ENCODE measurements at places on chromosomes 7 and 10. TPM values are rescaled to one million over a fixed set of nuclear protein-coding genes. Genes with fewer than 3 reads are reported as not detected.

The TRPV5 gene
- not detected for total RNA-seq

The STEAP1 gene
- total RNA-seq: 17.0 TPM

The RINT1 gene
- 12.6 TPM for total RNA-seq

The LAMB4 gene
- 0.19 TPM for total RNA-seq

The RASA4B gene
- total RNA-seq: 0.70 TPM

The TUBB8 gene
- 0.15 TPM for total RNA-seq

The AASS gene
- 0.12 TPM for total RNA-seq

The ZNF107 gene
- total RNA-seq: 3.9 TPM

The MPP7 gene
- 0.09 TPM for total RNA-seq

The CYP2C19 gene
- not detected for total RNA-seq

The PNLIPRP1 gene
- total RNA-seq: not detected

The TMEM140 gene
- 0.64 TPM for total RNA-seq

The ARHGEF35 gene
- total RNA-seq: 0.68 TPM

The APBB1IP gene
- 5.0 TPM for total RNA-seq

The NMT2 gene
- total RNA-seq: 23.5 TPM

The KRIT1 gene
- total RNA-seq: 29.3 TPM

The OR2A5 gene
- not detected for total RNA-seq

The HOGA1 gene
- total RNA-seq: 2.3 TPM

The OR13A1 gene
- not detected for total RNA-seq

The PRXL2A gene
- total RNA-seq: 44.8 TPM

The SORBS1 gene
- 0.38 TPM for total RNA-seq

The TRIL gene
- not detected for total RNA-seq

The KIAA1217 gene
- 1.0 TPM for total RNA-seq

The CPN1 gene
- 0.19 TPM for total RNA-seq

The ZNF32 gene
- 12.4 TPM for total RNA-seq

The TUBAL3 gene
- total RNA-seq: 0.24 TPM

The TDRD1 gene
- not detected for total RNA-seq

The YAE1 gene
- 18.2 TPM for total RNA-seq

The GSAP gene
- total RNA-seq: 2.3 TPM

The UTF1 gene
- total RNA-seq: not detected

The GPRIN2 gene
- 33.0 TPM for total RNA-seq

The FAM241B gene
- 13.3 TPM for total RNA-seq

The NME8 gene
- not detected for total RNA-seq

The NFE2L3 gene
- 8.7 TPM for total RNA-seq

The AGAP9 gene
- 10.1 TPM for total RNA-seq

The SLC18A3 gene
- total RNA-seq: not detected

The ASZ1 gene
- not detected for total RNA-seq

The STOX1 gene
- 0.73 TPM for total RNA-seq

The EPHA1 gene
- total RNA-seq: not detected

The TAS2R41 gene
- total RNA-seq: not detected

The PPP1R17 gene
- total RNA-seq: not detected

The TMEM213 gene
- total RNA-seq: not detected

The CALML3 gene
- total RNA-seq: not detected

The PAPOLB gene
- not detected for total RNA-seq

The CALCR gene
- total RNA-seq: 0.05 TPM

The CCDC7 gene
- total RNA-seq: 0.66 TPM

The NACAD gene
- total RNA-seq: 0.46 TPM

The TRIM56 gene
- total RNA-seq: 9.8 TPM

The CUBN gene
- total RNA-seq: 0.15 TPM

The AKR1C3 gene
- total RNA-seq: 1,052 TPM

All from A549 treated with dexamethasone at 1 μM for 4 hours (cell line).